ENCODE measurements at places on chromosomes 11 and 22.

DNA sequence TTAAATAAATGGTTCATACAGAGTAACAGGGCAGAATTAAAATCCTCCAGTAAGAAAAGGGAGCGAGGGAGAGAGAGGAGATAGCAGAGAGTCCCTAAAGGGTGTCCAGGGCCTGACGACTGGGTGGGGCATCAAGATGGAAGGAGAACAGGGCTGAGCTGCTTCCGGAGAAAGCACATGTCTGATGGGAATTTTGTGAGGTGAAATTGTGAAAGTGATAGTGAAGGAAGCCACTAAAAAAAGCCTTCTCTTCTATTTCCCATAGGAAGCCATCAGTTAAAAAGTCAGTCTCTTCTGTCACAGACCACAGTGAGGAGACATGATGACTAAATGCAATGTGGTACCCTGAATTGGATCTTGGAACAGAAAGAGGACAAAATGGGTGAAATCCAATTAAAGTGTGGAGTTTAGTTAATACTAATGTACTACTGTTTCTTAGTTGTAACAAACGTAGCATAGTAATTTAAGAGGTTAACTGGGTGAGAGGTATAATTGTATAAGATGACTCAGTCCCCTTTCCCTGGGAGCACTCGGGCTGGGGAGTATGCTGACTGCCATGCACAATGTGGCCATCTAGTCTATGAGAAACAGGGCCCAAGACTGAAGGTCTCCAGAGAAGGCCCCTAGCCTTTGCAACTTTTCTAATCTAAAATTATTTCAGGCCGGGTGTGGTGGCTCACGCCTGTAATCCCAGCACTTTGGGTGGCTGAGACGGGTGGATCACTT, 29.5 kb upstream of the FCHSD2 start:
- DNase-seq, result no peak

DNA sequence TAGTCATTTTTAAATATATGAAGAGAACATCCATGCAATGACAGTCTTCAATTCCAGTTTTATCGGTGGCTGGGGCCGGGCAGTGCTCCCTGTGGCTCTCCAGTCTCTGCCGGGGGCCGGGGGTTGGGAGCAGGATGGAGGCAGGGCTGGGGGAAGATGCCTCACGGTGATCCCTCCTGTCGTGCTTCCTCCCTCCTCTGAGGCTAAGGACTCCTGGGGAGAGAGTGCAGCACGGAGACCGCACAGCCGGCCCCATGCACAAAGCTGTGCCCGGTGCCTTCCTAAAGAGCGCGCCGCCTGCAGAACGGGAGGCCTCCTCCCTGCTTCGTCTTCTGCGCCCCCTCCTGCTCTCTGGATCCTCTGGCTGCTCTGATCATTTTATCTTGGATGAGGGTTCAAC, 20.5 kb downstream of the GAL start:
- no peak for DNase-seq

DNA sequence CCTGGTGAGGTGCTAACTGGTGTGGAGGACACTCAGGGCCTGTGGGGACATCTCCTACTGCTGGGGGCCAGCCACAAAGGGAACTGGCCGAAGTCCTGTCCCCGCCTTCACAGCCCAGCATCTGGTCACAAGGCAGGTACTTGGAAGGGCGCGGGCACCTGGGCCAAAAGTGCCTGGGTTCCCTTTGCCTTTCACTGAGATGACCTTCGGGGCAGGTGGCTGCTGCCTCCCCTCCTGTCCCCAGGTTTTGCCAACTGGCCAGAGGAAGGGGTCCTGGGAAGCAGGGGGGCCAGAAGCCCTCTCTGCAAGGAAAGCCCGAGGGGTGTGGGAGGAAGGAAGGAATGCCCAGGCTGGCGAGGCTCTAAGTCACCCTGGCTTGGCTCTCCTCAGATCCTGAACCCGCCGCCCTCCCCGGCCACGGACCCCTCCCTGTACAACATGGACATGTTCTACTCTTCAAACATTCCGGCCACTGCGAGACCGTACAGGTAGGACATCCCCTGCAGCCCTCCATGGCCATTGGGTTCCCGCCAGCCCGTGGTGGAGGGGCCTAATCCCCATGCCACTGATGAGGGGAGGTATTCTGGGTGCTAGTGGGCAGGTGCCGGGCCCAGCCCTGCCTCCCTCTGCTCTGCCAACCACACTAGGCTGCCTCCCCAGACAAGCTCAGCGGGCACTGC, 14.4 kb upstream of the PPP6R3 start:
- no peak for DNase-seq

GRCh38 chr11:61122761-61123160, 20.5 kb downstream of the CD5 start:
- DNase-seq, result no peak

- no peak for DNase-seq
These were observed 1.4 kb downstream of the TRPC6 start for GRCh38 chr11:101582236-101582988.

DNA sequence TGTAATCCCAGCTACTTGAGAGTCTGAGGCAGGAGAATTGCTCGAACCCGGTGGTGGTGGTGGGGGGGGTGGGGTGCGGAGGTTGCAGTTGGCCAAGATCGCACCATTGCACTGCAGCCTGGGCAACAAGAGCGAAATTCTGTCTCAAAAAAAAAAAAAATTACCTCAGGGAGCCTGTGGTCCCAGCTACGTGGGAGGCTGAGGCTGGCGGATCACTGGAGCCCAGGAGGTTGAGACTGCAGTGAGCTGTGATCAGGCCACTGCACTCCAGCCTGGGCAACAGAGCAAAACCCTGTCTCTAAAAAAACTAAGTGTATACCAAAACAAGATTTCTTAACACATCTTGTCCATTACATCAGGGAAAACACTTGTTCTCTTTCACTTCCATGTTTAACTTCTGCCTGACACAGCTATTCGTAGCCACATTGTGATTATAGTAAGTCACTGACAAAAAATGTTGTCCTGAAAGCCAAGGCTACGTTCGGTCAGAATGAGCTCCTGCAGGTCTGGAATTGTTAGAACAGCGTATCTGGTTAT, 1.4 kb downstream of the TMEM80 start:
- DNase-seq, result no peak

- DNase-seq, result no peak
These were observed 36.3 kb upstream of the POLA2 start for GRCh38 chr11:65225279-65226102.

GRCh38 chr22:44075670-44076069, 51.6 kb downstream of the PARVB start:
- no peak for DNase-seq
